ENCODE measurements at places on chromosomes 5 and 9.

GRCh38 chr5:14925326-14925725 is 53.7 kb upstream of the ANKH start:
- DNase-seq = peak; percentile 21

DNA sequence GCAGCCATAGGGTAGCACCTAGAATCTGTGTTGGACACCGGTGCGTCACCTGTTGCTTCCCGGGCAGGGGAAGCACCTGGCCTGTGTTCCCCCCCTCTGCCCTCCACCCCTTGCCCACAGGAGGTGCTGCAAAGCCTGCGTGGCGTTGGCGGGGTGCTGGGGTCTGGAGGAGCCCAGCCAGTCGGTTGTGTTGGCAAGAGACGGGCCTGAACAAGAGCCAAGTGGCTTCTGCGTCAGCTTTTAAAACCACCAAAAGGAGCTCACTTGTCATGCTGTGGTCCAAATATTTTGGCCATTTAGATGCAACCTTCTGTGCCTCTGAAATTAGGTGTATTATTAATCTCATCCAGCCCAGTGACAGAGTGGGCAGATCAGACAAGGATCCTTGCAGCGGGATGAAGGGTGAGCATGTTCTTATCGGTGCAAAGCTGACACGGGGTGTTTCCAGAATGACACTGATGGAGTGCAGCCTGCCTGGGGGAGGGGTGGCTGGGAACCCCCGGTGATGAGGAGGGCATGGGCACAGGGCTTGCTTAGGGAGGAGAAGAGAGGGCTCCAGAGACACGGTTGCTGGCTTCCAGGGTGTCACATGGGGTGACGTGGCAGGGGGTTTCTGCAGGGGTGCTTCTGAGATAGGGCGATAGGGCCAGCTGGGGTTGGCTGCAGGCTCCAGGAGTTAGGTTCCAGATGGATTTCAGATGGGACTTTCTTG is 9.7 kb upstream of the RXRA start:
- peak; percentile 78 for DNase-seq

DNA sequence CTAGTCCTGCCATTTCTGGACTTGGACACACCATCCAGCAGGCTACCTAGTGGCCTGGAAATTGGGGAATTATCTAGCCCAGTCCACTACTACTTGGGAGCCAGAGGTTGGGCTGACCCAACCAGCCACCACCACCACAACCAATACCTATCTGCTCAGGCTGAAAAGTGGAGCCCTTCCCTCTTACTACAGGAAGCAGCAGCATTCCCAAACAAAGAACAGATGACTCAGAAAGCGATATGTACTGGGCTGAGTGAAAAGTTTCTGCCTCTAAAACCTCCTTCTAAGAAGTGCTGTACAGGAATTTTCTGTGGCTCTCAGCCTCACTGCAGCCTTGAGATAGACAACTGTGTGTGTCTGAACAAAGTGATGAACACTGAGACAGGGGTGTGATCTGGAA is 279.4 kb downstream of the CDH10 start:
- no peak for DNase-seq

DNA sequence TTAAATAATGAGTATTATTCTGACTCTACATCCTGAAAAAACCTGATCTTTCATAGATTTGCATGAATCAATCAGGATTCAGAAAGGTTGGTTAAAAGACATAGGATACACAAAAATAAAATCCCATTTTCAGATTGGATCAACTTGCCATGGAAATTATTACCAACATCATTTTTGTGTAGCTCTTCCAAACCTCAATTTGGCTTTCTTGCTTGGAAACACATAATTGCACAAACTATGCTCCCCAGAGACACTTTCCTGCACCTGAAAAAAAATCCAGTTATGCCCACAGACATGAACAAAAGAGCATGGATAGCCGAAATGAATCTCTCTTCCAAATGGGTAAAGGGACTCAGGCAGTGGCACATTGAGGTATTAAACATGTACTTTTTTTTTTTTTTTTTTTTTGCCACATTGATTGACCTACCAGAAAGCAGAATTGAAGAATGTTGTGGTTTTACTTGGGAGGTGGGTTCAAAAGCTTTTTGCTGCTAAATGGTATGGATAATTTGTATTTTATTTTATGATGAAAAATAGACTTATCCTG is 135.4 kb upstream of the FBN2 start:
- no peak for DNase-seq
